Fibroblast of lung (primary cell): ENCODE measurements at places on chromosomes 13 and 19. TPM values are rescaled to one million over a fixed set of nuclear protein-coding genes. Genes with fewer than 3 reads are reported as not detected.

DNA sequence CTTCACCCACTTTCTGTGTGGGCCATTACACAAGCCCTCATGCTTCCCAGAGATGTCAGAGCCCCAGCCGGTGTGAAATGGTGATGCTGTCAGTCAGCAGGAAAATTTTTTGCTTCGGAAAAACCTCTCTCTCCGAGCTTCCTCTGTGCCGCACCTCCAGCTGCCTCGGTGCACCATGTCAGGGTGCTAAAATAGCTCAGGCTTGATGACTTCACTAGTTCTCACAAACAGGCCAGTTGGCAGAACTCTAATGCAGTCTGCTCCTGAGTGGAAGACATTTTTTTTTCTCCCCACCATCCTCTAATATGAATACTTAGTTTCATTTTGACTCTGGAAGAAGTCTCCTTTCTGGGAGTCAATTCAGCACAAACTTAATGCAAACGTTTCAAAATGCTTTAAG lies 71.3 kb downstream of the KLF12 start:
- DNase-seq: peak; percentile 67

DNA sequence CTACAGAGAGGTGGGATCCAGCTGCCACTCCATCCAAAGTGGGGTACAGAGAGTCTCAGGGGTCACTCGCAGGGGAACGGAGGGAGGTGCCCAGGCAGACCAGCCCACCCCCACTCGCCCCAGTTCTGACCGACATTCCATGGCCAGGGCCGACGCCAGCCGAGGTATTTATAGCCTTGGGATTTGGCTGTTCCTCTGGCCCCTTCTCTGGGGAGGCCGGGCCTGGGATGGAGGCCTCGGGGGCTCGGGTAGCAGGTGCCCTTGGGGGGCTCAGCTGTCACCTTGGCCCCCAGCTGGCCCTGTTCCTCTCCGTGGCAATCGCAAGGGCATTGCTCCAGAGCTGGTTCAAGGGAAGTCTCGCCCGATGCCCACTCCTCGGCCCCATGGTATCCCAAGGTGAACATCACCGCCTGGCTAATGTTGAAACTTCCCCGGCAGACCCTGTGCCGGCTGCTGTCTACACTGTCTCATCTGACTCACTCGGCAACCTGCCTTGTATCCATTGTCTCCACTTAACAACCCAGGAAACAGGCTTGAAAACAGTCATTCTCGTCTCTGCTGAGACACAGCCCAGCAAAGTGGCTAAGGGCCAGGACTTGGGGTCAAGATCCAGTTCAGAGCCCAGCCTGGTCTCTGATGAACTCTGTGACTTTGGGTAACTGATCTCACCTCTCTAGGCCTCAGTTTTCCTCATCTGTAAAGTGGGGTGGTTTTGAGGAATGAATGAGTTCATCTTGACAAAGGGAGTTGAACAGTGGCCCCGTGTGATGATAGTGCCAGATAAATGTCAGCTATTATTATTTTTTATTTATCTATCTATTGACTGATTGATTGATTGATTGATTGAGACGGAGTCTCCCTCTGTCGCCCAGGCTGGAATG lies 9.7 kb downstream of the PRKACA start:
- DNase-seq: no peak

- no peak for DNase-seq
Observed at GRCh38 chr19:8640402-8641004, 10.1 kb downstream of the NFILZ start.

DNA sequence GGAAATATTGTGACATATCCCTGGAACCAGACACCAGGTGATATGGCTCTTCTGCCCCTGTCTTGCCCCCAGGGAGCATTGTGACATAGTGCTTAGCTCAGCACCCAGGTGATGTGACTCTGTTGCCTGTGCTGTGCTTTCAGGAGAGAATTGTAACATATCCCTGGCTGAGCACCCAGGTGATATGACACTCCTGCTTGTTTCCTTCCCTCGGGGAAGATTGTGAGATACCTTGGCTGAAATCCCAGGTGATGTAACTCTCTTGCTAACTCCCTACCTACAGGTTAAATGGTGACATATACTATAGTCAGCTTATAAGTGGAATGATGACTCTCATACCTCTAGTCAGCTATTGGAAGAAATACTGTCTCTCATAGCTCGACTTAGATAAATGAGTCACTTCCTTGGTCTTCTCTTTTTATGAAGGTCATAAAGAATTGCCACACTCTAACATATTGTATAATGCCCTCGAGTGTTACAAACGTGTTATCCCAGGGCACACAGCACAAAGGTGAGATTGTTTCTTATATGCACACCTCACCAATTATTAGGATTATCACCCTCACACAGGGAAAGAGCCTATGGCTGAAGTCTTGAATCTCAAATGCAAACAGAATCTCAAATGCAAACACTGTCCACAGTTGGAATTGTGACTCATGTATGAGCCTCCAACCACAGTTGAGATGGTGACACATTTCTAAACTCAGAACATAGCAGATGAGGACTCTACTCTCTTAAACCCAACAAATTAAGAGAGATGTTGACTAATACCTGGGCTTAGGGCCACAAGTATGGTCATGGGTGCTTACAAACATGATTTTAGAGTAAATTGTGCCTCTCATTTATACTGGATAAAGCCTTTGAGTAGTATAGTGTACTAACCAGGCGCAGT lies 32.7 kb upstream of the ZNF254 start:
- DNase-seq: peak; percentile 90

DNA sequence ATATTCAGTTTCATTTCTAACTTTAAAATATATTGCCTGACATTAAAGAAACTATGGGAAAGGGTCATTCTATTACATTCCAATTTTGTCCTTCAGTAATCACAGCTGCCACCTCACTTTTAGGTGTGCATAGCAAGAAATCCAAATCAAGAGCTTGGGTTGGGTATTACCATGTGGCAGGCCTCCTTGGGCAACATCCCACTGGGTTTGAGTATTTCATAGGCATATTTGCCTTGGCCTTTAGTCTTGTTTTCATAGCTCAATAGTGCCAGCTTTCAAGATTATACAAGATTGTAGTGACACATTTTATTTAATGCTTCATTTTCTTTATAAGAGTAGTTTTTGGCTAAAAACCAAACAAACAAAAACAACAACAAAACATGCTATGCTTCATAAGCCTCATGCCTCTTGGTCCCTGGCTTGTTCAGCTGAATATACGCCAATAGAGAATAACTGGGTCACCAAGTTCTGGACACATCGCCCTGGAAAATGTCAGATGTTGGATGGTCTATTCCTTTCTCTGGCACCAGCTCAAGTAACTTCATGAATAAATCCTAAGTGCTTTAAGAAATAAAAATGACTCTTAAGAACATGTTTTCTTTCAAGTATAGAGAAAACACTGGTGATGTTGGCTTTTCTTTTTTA lies 167.4 kb upstream of the STARD13 start:
- no peak for DNase-seq

- no peak for DNase-seq
Observed at GRCh38 chr19:15166700-15167099, 34.1 kb downstream of the NOTCH3 start.

DNA sequence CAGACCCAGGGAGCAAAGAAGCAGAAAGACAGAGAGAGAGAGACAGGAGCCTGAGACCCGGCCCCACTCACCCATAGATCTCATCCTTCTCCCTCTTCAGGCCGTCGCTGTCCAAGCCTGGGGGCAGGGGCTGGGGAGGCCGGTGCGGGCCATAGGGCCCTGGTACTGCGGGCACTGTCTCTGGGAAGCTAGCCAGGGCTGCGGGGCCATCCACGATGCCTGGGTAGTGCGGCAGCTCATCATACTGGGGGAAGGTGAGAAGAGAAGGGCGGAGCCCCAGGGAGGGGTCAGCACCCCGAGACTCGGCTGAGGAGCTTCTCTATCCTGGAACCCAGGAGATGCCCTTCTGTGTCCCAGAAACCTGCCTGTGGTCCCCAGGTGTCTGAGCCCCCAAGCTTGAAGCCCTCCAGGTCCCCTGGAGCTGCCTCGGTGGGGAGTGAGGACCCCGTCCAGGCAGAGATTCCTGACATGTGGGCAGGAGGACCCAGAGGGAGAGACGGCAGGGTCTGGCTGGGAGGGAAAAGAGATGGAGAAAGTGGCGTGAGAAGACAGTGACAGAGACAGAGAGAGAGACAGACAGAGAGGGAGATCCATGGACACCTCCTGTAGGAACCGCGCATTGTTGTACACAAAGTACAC lies 2.1 kb downstream of the MEIS3 start:
- no peak for DNase-seq

GRCh38 chr19:29947871-29948270 lies 5.8 kb downstream of the URI1 start:
- no peak for DNase-seq

GRCh38 chr19:13646758-13647157 lies 117.6 kb upstream of the MRI1 start:
- DNase-seq: no peak

Gene CPB2
- total RNA-seq: not detected in 2 replicates

Gene ATP8B3
- total RNA-seq: 1.3 and 3.0 TPM in 2 replicates

Gene CD22
- 1.2 TPM in 1 of 2 replicates, not detected in the other for total RNA-seq

Gene F10
- total RNA-seq: 20.3 and 41.5 TPM in 2 replicates
